ENCODE measurements at places on chromosomes 5 and 9.

- ATAC-seq = no peak
Measured at GRCh38 chr9:124475868-124476690, 25.8 kb downstream of the ADGRD2 start.

DNA sequence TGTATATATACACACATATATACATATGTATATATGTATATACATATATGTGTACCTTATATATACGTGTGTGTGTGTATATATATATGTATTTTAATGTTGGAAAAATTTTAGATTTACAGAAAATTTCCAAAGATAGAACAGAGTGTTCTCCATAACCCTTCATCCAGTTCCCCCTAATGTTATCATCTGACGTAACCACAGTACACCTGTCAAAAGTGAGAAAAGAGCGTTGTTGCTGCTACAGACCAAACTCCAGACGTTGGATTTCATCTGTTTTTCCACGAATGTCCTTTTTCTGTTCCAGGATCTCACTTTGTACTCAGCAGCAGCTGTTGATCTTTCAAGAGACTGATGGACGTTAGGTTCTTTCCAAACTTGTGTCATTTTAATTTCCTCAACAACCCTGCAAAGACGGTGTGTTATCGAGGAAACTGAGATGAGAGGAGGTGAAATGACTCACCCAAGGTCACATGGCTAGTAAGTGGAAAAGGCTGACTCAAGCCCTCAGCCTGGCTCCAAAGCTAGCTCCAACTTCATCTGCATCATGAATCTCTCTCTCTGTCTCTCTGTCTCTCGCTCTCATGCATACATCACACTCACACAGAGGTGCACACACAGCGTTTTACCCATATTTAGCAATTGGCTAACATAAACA lies 17.0 kb upstream of the NTNG2 start:
- ATAC-seq = no peak

- no peak for ATAC-seq
Measured at GRCh38 chr5:13339093-13339492, 605.4 kb downstream of the DNAH5 start.

- no peak for ATAC-seq
Measured at GRCh38 chr9:3001311-3001710, 157.4 kb upstream of the PUM3 start.

DNA sequence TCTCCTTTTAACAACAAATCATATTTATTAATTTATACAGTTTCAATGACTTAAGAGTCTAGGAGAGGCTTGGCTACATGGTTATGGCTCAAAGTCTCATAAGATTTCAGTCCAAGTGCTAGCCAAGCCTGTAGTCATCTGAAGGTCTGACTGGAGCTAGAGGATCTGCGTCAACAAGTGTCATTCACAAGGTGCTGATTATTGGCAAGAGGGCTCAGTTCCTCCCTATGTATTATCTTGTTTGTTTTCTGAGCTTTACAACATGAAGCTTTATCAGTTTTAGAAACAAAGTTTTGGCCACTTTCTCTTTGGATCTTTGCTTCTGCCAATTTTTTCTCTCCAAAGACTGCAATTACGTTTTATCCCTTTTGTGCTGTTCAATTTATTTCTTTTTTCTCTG lies 94.7 kb downstream of the RICTOR start:
- ATAC-seq = no peak

GRCh38 chr5:174327317-174327864 lies 281.9 kb downstream of the NSG2 start:
- no peak for ATAC-seq

DNA sequence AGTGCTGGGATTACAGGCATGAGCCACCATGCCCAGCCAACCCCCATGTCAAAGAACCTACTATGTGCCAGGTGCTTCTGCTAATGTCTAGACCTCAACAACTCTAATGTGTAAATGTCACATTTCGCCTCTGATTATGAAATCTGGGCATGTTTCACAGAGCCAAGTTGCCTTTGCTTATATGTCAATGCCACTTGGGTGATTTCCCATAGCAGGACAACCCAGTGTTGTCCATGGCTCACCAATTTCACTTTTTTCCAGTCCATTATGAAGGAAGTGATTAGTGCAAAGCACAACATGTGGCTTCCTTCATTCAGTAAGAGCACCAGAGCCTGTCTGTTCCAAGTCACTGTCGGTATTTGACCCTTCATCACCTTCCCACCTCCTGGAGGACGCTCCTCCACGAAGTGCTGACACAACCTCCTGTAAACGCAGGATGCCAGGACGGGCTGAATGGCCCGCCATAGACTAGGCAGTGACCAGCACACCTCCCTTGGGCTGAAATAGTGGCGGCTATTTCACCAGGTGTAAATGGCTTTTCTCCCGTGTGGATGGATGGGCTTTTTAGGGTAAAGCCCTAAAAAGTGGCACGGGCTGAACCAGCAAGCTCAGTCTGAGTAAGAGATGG lies 962 bp upstream of the PKN3 start:
- no peak for ATAC-seq

GRCh38 chr9:36949466-36949865 lies 84.6 kb downstream of the PAX5 start:
- no peak for ATAC-seq

GRCh38 chr5:56064984-56065383 lies 70.2 kb upstream of the IL6ST start:
- no peak for ATAC-seq

DNA sequence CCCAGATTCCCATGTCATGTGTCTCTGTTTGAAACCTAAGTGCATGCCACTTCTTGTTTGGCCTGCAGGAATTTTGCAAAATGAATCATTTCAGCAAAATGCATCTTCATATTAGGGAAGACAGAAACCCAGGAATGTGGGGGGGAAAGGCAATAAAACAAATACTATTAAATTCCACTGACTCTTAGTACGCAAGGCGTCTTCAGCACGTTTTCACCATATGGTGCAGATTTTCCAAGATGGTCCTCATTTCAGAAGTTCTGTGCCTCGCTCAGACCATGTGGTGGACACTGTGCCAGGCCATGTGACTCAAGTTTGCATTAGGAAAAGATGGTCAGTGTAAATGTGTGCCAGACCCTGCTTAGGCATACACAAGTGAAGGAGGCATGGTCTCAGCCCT lies 184.0 kb downstream of the ACTL7B start:
- no peak for ATAC-seq

- no peak for ATAC-seq
Measured at GRCh38 chr5:118325931-118326330, 662.4 kb downstream of the DTWD2 start.

DNA sequence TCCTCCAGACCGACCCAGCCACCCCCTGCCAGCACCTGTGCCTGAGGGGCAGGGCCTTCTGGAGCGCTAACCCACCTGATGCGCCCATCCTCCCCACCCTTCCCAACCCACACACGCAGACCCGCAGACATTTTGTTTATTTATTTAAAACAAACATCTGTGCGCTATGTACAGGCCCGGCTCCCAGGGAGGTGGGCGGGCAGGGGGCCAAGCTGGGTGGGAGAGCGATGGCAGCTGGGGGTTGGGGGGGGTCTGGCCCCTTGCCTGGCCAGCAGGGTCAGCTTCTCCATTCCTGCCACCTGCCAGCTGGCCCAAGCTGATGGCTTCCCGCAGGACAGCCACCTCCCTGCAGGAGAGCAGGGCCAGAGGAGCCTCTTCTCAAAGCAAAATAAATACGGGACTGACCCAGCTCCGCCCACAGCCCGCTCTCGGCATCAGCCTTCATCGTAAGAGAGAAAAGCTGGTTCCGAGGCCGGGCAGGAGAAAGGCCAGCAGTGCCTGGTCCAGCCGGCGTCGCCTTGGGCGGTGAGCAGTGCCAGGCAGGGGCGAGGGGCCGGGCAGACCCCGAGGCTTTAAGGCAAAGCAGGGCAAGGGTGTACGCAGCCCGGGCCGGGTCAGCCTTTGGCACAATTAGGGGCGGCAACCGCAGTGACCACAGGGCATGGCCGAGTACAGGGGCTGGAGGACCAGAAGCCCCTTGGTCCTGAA lies 10.9 kb upstream of the CLIC3 start:
- ATAC-seq = peak; percentile 32

- ATAC-seq = no peak
Measured at GRCh38 chr5:145787996-145788395, 47.1 kb downstream of the PRELID2 start.

GRCh38 chr5:32420506-32420905 lies 24.0 kb downstream of the ZFR start:
- ATAC-seq = no peak

DNA sequence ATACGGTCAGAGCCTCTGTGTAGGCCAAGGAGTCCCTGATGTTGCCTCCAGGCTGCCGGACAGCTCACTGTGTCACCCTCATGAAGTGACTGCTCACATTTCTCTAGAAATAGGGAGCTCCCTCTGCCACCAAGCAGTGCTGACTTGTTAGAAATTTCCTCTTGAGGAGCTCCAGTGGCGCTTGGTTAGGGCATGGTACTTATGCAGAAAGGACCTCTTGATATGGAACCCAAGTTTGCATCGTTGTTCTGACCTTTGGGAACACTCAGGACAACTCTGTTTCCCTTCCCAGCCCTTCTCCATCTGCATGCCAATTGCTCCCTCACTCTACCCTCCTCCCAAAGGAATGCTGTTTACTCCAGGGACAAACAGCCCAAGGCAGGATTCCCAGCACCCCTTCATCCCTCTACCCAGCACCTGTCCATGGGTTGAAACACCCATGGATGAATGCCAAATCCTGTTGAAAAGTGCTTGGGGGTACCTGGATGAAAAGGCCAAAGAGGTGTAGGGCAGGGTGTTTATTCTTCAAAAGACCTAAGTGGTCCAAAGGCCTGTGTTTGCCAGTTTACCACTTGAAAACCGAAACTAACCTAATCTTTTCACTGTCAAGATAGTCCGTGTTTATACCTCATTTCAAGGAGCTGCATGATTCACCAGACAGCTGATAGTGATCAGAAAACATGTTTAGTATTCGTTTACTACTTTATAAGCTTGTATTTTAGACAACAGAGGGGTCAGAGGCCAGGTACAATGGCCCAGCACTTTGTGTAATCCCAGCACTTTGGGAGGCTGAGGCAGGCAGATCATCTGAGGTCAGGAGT lies 51.1 kb downstream of the KLF4 start:
- ATAC-seq = no peak

DNA sequence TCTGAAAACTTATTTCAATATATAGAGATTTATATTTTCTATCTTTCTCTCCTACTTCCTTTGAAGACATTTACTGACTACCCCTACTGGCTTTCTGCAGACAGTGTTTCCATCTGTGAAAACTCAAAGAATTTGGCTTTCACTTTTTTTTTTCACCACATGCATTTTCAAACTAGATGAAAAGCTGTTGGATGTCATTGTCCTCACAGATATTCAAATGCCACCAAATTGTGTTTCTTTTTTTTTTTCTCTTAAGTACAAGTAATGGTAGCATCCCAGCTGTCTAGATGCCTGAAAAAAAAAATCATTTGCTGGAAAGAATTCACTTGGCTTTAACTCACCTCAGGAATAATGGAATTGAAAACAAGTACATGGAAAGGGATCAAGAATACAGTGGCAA lies 2258.6 kb upstream of the ACO1 start:
- ATAC-seq = no peak

DNA sequence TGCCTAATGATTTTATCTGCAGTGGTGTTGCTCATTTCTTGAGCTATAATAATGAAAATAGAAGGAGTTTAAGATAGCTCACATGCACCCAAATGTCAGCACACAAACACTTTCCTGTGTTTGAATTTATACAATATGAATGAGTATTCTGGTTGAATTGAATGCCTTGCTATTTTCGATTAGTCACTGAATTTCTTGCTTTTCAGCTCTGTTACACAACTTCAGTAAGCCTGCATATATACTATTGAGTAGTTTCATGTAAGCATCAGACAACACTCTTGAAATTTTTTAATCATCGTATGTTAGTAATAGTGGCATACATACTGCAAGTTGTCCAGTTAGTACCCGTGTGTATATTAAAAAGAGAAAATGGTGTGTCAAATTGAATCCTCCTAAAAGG lies 281.5 kb upstream of the GRIA1 start:
- ATAC-seq = no peak

DNA sequence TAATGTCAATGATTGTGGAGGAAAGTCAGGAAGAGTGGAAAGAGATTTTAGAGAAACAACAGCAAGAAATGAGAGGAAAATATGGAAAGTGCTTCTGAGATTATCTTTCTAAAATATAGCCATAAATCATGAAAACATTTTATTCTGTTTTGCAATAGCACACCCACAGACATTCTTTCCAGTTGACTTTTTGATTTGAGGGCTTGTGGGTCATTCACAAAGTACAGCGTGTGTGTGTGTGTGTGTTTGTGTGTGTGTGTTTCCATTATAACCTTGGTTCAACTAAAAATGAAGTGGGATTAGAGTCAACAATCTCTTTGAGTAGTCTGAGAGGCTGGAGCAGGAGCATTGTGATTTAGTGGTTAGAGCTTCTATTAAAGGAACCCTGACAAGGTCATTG lies 116.6 kb upstream of the GAS1 start:
- ATAC-seq = no peak

DNA sequence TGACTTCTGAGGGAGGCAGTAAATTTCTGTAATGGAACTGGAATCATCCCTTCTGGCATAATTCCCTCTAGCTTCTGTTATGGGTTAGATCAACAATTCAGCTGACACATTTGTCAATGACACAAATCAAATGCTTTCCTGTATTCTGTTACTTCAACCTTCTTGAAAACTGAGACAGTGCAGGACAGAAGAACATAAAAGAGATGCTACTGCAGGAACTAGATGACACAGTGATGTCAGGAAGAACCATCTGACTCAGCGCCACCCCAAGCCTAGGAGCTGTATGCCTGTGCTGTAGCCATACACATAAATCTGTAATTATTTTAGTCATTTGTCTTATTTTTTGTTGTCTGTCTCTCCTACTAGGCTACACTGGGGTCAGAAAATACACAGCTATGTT lies 18.2 kb upstream of the CEP120 start:
- no peak for ATAC-seq

GRCh38 chr9:27427272-27427643 lies 96.8 kb upstream of the IFNK start:
- ATAC-seq = no peak

DNA sequence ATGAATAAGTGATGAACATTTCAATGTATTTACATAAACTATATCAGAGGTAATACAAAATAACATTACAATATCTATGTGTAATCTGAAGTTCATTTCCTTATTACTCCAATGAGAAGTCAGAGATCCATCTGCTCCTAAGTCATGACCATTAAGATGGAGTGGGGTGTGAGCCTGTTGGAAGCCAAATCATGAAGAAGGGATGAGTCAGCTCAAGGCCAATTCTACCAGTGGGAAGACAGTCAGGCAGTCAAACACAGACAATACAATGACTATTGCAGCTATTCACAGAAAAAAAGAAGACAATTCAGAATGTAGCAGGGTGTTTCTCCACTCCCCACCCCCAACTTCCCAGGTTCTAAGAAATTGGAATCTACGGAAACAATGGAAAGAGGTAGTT lies 155.0 kb downstream of the NFIB start:
- ATAC-seq = no peak

- no peak for ATAC-seq
Measured at GRCh38 chr5:126403876-126404275, 19.3 kb upstream of the GRAMD2B start.

DNA sequence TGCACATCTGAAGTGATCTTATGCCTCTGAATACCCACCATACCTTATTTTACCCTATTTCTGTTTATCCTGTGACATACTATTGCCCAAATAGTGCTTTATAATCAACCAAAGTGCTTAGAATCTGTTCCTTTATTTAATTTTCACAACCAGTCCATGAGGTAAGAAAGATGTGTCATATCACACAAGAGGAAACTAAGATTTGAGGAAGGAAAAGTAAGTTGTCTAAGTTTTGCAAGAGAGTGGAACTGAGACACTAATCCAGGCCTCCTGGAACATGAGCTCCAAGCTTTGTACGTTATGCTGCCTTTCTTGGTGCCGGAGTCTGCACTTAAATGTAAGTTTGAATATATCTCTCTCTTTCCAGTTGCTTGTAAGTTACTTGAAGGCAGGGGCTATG lies 17.2 kb downstream of the KDM3B start:
- ATAC-seq = peak; percentile 46
